NCI-H1105 (cell line): ENCODE measurements at places on chromosomes 5 and 9.

- no peak for DNase-seq
These were observed 107.5 kb downstream of the GALNT10 start for GRCh38 chr5:154298065-154298464.

DNA sequence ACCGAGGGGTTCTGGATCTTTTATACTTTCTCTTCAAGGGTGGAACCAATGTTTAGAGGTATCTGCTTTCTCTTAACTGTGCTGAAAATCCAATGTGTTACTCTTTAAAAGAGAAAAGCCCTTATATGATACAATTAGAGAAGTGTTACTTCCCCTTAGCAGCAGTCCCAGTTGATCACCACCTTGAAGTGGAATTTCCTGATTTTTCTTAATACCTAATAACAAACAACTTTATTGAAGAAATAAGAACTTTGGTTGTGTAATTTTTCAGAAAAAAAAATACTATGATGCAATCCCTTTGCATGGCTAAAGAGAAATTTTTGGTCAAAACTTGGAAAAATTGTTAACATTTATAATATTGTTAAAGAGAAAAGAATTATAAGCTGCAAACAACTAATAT is 24.7 kb downstream of the SLC1A3 start:
- DNase-seq, result no peak

DNA sequence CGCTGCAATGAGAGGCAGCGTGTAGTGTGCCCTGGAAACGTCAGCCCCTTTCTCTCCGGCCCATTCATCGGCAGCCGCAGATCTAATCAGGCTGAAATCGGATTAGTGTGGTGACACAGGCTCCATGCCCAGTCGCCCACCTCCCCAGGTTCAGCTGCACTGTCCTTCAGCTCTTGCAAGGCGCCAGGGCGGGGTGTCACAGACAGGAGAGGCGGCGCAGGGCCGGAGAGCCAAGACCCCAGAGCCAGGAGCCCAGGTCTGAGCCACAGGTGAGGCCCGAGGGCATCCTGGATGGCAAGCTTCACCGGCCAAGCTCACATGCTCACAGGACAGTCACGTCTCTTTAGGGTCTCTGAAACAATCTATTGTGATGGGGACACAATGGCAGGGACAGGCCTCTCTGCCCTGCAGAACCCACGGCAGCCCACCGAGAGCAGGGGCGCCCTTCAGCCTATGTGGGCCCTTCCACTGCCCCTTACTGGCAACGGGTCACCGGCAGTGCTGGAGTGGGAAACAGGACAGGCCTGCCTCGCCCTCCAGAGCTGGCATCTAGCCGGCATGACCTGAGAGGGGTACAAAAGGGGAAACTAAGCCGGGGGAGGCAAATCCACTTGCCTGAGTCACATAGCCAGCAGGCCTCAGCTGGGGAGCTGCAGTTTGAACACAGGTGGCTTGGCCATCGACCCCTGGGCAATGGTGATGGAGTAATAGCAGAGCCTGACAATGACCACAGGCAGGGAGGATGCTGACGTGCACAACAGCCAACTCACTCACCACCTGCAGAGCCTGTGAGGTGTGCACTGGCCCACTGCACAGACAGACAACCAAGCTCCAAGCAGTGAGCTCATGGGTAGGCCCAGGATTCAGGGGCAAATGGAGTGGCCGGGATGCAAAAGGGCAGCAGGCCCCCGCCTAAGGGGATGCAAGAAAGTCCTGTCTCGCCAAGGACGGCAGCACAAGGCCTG is 48.1 kb downstream of the VAV2 start:
- no peak for DNase-seq

DNA sequence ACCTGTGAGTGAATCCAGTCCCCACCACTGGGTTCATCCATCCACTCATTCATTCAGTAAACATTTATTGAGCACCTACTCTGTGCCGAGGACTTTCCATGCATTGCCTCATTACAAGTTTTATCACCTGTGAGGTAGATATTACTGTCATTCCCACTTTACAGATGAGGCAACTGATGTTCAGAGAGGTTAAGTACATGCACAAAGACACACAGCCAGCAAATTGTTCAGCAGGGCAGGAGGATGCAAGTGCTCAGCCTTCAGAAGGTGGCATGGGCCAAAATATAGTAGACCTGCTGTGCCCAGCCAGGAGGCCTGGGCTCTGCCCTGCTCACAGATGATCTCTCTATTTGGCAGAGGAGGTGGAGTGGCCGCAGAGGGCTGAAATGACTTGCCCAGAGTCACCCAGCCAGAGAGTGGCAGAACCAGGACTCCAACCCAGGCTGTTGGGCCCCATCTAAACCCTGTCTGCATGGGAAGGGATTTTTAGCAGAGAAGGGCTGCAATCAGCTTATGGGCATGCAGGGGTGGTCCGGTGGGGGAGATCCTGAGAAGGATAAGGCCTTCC is 7.6 kb upstream of the NEURL1B start:
- no peak for DNase-seq

- no peak for DNase-seq
These were observed 530.3 kb downstream of the RASEF start for GRCh38 chr9:82532504-82533180.

- no peak for DNase-seq
These were observed 58.8 kb downstream of the CAAP1 start for GRCh38 chr9:26833792-26834191.
